Globus pallidus (tissue), 1 donor: ENCODE measurements at places on chromosomes 2 and 18.

DNA sequence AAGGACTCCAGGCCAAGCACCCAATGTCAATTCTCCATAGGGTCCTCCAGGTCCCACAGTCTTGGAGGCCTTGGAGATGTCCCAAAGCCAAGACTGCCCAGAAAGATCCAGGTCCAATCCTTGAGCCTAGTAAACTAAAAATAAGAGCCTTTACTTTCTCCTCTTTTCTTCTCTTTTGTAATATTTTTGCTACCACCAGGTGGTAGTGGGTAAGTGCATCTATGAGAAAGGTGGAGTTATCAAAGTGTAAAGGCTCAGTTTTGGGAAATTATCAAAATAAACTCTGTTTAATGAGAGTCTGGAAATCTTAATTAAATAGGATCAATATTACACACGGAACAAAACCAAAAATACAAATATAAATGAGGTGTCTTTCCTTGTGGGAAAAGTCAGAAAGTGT lies 276.4 kb downstream of the ALK start:
- no peak for DNase-seq

DNA sequence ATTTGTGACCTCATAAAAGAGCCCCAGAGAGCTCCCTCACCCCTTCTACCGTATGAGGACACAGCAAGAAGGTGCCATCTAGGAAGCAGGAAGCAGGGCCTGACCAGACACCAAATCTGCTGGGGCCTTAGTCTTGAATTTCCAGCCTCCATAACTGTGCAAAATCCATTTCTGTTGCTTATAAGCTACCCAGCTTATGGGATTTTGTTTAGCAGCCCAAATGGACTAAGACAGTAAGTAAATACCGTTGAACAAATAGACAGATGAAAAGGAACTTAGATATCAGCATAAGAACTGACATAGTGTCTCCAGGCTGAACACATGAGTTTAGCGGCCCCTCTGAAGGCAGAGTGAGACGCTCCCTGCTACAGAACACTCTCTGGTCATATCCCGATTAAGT lies 130.9 kb downstream of the UXS1 start:
- no peak for DNase-seq

DNA sequence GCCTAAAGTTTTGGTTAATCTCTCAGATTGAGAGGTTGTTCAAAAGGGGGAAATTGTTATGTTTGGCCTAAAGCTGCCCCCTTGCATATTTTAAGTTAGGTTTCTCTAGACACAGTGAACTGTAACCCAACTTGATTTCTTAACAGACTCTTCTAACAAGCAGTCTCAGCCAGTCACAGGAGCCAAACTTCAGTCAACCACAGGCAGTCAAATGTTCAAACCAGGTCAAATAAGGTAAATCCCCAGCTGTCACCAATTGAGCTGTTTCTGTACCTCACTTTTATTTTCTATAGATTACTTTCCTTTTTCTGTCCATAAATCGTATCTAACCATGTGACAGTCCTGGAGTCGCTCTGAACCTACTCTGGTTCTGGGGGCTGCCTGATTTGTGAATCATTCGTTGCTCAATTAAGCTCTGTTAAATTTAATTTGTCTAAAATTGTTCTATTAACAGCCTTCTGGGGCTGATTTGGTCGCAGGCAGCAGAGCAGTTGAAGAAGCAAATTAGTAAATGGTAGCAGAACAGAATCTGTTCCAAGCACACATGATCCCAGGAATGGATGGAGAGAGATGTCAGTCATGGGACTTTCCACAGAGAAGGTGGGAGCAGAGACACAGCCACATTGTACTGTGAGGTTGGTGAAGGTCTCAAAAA lies 16.4 kb upstream of the NFU1 start:
- DNase-seq = no peak

DNA sequence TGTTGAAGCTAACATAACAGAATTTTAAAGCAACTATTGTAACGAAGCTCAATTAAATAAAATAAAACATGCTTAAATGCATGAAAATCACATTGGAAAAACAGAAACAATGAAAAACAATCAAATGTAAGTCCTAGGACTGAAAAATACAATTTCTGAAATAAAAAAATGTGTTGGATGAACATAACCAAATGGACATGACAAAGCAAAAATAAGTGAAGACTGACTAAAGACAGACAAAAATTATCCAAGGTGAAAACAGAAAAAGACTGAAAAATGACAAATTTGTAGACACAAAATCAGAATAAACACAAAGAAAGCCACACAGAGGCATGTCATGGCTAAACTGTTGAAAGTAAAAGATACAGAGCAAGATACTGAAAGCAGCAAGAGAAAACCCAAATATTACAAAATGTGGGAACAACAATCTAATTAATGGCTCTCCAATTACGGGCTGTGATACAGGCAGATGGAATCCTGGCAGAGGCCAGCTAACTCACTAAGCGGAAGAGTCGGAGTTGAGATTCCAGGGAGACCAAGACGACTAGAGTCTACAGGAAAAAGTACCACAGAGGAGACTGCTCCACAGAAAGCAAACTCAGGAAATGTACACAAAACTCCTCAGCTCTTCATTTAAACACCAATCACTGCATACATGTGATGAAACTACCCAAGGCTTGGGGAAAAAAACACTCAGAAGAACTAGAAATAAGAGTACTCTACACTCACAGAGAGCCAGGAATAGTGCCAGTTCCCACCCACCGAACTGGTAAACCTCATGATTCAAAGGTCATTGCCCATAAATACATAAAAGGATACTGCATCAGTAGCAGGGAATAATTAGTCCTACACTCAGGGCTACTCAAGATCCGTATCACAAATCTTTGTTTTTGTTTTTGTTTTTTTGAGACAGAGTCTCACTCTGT lies 83.6 kb downstream of the ATAD2B start:
- DNase-seq = no peak

GRCh38 chr2:217722883-217723472 lies 279.8 kb downstream of the TNS1 start:
- DNase-seq = no peak

GRCh38 chr18:6561016-6561415 lies 146.3 kb upstream of the L3MBTL4 start:
- no peak for DNase-seq

GRCh38 chr2:165877565-165878550 lies 75.7 kb downstream of the TTC21B start:
- DNase-seq = no peak

GRCh38 chr2:65532937-65533336 lies 100.5 kb upstream of the SPRED2 start:
- DNase-seq = no peak

DNA sequence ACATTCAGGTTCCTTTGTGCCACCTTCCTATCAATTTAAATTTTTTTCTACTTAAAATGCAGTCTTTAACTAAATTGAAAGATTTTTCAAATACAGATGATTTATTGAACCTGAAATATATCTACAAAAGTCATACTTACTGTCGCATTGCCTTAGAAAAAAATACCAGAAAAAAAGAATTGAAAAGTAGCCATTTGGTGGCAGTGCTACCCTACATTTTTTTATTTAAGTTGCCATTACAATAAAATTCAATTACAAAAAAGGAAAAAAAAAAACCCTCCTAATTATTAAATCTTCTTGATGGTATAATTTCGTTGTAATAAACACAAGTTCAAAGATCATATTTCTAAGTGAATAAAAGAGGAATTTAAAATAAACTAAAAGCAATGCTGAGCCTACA lies 43.4 kb downstream of the DSC3 start:
- DNase-seq = peak; percentile 2

GRCh38 chr2:9812945-9813311 lies 30.3 kb upstream of the TAF1B start:
- no peak for DNase-seq

- no peak for DNase-seq
Measured at GRCh38 chr2:12176623-12177454, 430.4 kb downstream of the LPIN1 start.

- DNase-seq = peak; percentile 44
Measured at GRCh38 chr18:32048507-32049091, 30.0 kb downstream of the RNF125 start.

DNA sequence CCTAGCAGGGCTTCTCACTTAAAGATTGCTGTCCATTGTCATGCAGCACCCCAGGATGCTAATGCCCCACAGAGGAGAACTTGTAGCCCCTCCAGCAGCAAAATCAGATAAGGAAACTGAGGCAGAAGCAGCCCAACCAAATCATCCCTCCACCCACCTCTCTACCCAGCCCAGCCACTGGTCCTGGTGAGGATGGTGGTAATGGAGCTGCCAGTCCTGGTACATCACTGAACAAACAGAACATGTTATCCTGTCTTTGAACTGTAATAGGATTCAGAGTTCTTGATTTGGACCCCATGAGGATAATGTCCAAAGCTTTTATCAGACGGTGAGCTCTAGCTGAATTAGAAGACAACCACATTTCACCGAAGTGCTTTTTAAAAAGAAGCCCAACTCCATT lies 113.2 kb downstream of the MRO start:
- no peak for DNase-seq

GRCh38 chr2:108975613-108976435 lies 13.2 kb downstream of the EDAR start:
- DNase-seq = no peak

DNA sequence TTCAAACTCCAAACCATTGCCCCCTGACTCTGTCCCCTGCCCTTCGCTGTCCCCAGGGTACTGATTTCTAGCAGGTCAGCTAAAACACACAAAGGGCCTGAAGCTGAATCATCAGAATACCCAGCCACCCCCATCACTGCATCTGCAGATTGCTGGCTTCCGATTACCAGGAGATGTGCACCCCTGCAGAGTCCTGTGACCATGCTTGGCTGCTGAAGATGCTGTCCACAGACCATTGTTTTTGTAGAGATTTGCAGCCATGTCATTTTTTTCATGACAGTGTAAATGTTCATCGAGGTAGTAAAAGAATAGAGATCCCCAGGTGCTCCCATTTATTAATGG lies 463.3 kb downstream of the STK39 start:
- no peak for DNase-seq

DNA sequence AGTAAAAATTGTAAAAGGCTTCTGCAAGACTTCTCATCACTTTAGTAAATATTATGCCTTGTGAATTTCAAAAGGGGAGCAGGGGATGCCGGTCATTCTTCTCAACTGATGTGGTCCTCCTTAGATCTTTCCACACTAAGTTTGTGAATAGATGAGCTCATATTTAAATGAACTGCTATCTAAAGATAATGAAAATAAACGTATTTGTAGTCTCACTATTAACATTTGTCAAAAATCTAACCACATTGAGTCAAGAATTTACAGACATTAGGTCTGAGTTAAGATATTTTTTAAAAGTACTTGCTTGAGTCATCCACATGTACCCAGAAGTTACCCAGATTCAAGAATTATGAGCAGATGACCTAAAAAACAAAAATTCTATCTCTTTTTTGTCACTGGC lies 6.5 kb downstream of the PRPF40A start:
- no peak for DNase-seq

- no peak for DNase-seq
Measured at GRCh38 chr2:78546843-78547242, 478.7 kb upstream of the REG3G start.
